ENCODE measurements at places on chromosomes 13 and 19.
A peak's percentile ranks its signal among the peaks of the same experiment; 100 is the strongest.

DNA sequence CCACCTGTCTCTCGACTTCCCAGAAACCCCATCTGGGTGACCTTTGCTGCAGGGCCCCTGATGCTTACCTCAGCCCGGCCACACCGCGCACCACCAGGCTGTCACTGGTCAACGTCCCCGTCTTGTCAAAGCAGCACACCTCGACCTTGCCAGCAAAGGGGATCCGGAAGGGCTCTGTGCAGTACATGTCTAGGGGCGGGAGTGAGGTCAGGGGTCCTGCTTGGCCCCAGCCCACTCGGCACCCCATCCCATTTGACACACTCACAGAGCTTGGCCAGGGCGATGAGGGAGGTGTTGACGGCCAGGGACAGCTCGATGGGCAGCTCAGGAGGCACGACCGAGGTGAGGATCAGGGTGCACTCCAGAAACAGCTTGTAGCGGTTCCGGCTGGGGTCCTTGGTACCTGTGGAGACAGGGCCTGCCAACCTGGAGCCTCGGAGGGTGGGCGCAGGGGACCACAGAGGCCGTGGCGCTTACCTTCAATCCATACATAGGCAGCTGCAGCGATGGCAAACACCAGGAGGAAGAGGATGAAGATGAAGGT lies 8.4 kb downstream of the ATP13A1 start:
- peak; percentile 13 for DNase-seq

DNA sequence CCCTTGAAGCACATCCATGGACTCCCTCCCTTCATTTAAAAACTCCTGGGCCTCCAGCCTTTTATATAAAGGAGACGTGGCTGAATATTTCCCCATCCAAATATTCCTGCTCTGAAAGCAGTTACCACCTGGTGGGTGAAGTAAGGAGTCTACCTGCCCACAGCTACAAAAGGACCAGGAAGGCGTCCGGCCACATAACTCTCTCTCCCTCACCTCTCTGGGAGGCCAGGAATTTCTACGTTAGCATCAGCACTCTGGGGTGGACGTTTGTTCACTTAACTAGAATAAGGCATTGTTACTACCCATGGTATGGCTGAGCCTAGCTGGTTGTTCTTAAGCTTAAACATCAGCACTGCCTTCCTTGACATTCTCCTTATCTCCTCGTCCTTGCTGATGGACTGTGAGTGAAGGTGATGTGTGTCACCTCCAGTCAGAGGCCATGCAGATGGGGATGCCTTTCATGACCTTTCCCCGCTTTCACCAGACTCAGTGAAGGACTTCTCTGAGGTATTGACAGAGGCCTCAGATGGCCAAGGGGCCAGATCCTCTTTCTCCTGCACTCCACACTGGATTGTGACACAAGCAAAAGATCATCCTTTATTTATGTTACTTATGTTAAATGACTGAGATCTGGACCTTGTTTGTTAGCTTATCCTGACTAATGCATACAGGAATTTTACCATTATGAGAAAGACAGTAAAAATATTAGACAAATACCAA lies 22.2 kb upstream of the KPNA3 start:
- no peak for DNase-seq

DNA sequence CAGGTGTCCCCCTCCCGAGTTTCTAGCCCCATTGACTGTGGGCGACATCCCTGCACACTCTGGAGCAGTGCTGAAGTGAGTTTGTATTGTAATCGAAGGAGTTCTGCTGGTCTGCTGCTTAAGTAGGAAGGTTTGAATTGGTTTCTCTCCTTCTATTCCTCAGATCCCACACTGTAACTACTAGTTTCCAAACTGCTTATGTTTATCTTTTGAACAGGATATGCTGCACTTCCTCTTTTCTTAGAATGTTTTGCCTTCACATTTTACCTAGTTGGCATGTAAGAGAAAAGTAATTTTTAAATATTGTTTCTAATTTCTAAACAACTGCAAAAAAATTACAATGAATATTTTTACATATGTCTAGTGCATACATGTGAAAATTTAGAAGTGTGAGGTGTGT lies 511.8 kb downstream of the KLF12 start:
- DNase-seq = no peak

DNA sequence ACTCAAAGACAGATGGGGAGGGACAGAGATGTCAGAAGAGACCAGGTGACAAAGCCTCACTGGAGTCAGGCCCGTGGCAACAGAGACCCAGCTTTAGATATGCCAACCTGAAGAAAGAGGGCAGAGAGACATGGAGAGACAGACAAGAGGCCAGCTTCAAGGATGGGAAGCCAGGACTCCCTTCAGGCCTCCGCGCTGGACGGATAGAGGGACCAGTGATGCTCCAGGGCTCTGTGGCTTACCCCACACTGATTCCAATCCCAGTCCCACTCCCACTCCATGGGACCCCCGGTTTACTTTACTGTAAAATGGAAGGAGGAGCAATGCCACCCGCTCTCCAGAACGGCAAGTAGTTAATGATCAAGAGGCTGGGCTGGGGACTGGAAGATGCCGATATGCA lies 1.7 kb upstream of the ETV2 start:
- no peak for DNase-seq

GRCh38 chr19:13965377-13965896 lies 13.1 kb downstream of the DCAF15 start:
- DNase-seq = no peak

GRCh38 chr13:24254146-24254841 lies 55.1 kb upstream of the C1QTNF9 start:
- no peak for DNase-seq

- DNase-seq = peak; percentile 70
These were observed 8.9 kb upstream of the MYO1F start for GRCh38 chr19:8585894-8586750.

GRCh38 chr13:27371932-27372331 lies 52.5 kb upstream of the GTF3A start:
- no peak for DNase-seq

DNA sequence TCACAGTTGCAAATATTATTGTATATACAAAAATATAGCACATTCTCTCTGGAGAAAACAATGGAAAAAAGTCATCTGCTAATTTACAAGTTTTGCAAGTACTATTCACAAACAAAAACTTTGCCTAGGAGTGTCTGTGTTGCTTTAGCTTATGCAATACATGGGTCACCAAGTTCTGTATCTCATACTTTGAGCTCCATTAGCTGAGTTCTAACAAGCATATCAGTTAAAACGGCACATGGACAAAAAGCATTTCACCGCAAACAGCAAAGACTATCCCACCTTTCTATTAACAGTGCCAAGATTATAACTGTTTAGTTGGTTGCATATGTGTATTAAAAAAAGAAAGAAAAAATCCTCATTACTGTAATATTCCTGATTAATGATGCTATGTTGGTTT lies 4.6 kb downstream of the SPRY2 start:
- DNase-seq = no peak

GRCh38 chr13:88071371-88071770 lies 400.2 kb downstream of the SLITRK5 start:
- no peak for DNase-seq
